ENCODE measurements at places on chromosomes 16 and 17.

DNA sequence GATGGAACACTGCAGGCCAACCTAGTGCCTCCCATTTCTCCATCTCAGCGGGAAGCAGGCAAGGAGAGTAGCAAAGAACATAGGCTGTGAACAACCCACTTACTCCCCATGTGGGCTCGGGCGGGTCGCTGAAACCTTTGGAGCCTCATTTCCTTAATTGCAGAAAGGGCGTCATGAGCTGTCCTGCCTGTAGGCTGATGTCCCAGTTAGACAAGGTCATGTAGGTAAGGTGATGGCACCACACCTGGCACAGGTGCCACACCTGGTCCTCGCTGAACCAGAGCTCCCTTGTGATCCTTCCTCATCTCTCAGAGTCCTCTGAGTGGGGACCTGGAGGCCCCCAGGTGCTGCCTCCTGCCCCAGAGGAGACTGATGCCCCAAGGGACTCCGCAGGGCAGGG, 22.9 kb downstream of the ABCC3 start:
- no peak for DNase-seq

GRCh38 chr16:64452446-64452845, 669.4 kb downstream of the CDH11 start:
- no peak for DNase-seq

DNA sequence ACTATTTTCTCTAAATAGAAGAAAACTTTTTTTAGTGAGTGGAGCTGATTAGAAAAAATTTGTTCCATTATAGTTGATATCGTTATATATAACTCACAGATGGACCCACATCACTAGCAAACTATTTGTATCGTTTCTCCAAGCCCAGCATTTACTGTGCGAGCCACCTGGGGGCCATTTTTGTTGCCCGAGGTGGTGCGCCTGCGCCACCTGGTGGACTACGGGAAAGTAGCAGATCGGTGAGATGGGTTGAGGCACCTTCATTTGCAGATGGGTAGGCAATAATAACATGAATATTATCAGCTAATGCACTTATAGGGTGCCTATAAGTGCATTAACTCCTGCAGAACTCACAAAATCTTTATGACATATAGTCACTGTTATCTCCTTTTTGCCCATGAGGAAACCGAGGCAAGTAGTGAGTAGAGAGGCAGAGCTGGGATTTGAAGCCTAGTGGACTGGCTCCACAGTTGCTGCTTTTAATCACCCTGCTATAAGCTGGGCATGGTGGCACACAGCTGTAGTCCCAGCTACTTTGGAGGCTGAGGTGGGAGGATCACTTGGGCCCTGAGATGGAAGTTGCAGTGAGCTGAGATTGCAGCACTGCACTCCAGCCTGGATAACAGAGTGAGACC, 23.2 kb upstream of the NTN1 start:
- no peak for DNase-seq

GRCh38 chr16:70576431-70577255, 53.0 kb downstream of the SF3B3 start:
- DNase-seq, result no peak

DNA sequence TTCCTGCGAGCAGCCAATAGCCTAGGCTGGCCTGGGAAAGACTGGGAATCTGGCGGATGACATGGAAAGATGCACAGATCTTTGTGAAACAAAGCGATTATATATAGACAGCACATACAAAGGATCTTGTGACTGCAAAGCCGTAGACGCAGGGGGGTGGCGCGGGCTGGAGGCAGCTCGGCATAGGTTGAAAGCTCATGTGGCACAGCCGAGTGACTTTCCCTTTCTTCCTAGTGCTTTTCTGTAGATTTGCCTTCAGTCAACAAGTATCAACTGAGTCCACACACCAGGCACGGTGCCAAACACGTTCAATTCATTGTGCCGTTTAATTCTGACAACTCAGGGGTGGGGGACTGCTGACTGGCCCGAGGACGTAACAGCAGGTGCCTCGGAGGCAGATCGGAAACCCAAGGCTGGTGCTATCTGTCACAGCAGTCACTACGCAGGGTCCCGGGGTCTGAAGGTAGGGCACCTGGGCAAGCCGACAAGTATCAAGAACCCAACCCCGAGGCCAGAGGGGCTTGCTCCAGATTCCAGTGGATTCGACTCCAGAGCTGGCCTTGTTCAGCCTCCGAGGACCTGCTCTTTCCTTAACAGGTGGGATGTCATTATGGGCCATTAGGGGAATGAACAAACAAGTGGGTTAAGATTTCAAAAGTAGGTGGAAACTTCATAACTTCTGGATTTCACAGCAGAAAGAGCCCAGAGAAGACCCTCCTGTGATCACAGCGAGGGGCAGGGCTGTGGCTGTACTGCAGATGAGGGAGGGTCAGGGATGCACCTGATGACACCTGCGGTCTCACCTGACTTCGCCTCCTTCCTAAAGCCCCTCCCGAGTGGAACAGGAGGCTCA, 5.9 kb downstream of the PAM16 start:
- DNase-seq, result no peak

DNA sequence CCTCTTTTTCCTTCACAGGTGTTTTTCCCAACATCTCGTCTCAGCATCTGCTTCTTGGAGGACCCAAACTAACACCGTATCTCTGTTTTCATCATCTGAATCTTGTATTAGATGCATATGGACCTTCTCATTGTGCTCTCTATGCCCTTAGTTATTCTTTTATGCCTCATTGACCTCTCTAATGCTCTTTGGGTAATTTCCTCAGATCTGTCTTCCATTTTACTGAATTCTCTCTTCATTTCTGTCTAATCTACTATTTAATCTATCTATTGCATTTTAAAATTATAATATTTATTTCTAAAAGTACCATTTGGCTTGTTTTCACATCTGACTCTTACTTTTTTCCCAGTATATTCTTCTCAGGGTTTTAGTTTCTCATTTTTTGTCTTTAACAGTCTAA, 81.1 kb downstream of the PITPNC1 start:
- no peak for DNase-seq

DNA sequence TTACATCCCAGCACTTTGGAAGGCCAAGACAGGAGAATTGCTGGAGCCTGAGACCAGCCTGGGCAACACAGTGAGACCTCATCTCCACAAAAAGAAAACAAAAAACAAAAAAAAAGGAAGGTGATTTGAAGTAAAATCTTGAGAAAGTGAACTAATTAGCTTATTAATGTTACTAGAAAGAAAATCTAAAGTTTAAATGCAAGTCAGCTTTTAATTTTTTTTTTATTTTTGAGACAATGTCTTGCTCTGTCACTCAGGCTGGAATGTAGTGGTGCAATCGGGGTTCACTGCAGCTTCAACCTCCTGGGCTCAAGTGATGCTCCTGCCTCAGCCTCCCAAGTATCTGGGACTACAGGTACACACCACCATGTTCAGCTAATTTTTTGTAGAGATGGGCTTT, 3.5 kb upstream of the CTCF start:
- no peak for DNase-seq

GRCh38 chr16:17380613-17381012, 90.1 kb downstream of the XYLT1 start:
- DNase-seq, result no peak

- DNase-seq, result no peak
Observed at GRCh38 chr16:88633684-88634140, 4.7 kb upstream of the IL17C start.

GRCh38 chr16:74448990-74449389, 27.7 kb upstream of the CLEC18B start:
- no peak for DNase-seq

GRCh38 chr17:57699751-57700219, 45.3 kb downstream of the CCDC182 start:
- no peak for DNase-seq

GRCh38 chr17:78107457-78107856, 21.1 kb downstream of the TMC6 start:
- no peak for DNase-seq

GRCh38 chr17:63631062-63631461, 8.8 kb downstream of the MAP3K3 start:
- DNase-seq, result no peak

Data from omental fat pad (tissue), 4 donors.